HFFc6 (cell line): ENCODE measurements at places on chromosomes 4 and X.
A peak's percentile ranks its signal among the peaks of the same experiment; 100 is the strongest.

DNA sequence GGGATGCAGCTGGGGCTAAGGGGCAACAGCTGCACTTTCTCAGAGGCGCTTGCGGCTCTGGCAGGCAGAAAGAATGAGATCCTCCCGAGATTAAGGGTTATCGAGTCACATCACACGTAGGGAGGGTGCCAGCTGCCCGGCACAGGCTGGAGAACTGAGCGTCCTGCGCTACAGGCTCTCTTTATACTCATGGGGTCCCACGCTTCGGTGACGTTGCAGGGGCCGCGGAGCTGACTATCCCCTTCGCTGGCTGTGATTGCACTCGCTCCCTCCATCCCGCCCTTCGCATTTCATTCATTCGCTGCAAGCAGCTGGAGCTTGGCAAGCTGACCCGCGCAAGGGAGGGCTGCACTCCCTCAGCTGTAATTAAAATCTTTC lies at the start of gene TACR3:
Gene TACR3, minus strand, starts transcription at position 156 of the 378 bp plus-strand sequence. CDS start 310 bp downstream, outside the sequence.
- DNase-seq: no peak

GRCh38 chr4:106809076-106809475 lies 227.0 kb downstream of the DKK2 start:
- DNase-seq: peak; percentile 67

- DNase-seq: no peak
These were observed 6.7 kb downstream of the RPS4X start for GRCh38 chrX:72270316-72270866.

DNA sequence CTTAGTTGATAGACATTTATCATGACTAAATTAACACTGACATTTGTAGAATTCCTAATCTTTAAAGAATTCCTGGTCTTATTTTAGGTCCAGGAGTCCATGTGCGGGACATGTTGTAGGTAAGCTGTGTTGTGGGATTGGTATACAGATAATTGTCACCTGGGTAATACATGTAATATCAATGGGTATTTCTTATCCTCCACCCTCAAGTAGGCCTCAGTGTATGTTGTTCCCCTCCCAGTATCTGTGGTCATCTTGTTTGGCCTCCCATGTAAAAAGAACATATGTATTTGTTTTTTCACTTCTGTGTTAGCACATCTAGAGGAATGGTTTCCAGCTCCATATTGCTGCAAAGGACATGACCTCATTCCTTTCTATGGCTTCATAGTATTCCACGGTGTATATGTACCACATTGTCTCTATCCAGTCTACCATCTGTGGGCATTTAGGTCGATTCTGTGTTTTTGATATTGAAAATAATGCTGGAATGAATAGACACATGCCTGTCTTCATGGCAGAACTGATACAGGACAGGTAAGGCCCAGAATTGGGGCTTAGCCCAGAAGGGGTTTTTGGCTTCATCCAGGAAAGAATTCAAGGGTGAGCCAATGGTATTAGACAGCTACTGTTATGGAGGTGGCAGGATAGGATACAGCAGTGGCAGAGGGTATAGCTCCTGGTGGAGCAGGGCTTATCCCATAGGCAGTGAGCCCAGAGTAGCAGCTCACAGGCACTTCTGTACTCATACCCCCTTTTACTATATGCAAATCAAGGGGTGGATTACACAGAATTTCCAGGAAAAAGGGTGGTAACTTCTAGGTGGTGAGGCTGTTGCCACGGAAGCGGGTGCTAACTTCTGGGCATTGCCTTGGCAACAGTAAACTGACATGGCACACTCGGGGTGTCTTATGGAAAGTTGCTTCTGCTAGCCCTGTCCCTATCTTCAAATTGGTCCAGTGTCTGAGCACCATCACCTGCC lies 66.1 kb upstream of the WDR1 start:
- no peak for DNase-seq

- no peak for DNase-seq
These were observed 160.7 kb downstream of the PPP3CA start for GRCh38 chr4:101186567-101187184.

DNA sequence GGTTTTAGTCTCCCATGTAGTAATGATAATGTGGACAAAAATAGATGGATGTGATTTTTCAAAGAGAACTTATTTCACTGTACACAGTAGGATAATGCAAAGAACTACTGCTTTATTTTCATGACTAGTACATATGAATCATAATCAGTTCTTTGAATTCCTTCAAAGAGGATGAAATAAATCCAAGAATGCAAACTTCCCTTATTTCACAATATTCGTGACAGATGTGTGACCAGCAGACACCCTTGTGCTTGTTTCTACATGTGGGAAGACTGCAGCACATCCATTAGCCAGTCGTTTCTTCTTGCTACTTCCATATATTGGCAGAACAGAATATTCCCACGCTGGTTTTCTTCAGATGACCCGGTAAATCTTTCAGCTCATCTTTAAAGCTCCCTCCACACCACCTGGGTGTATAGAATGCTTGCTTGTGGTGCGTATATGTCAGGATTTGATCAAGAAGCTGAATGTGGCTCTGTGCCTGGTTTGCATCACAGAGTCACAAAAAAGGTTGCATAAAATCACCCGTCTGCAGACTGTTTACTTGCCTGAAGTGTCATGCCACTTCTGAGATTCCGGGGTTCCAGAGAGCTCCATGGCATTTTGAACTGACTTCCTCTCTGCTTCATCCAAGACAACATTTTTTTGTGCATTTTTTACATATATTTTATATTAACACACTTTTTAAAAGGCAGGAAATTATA lies 47.7 kb upstream of the FAT4 start:
- peak; percentile 64 for DNase-seq

DNA sequence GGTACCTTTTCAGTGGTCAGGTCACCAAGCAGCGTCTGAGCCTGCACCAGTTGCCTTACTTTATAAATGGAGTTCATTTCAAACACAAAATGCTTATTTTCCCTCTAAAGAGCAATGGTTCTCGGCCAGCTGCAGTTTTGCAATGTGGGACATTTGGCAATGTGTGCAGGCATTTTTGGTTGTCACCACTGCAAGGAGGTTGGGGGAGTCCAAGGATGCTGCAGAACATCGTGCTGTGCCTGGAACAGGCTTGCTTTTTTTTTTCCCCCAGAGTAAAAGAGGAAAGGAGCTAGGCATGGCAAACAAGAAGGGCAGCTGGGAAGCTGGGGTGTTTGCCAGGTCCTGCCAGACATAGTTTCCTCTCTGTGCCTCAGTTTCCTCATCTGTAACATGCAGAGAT lies 115.6 kb downstream of the GPR143 start:
- no peak for DNase-seq

- DNase-seq: no peak
These were observed 33.0 kb downstream of the DRP2 start for GRCh38 chrX:101252634-101253033.

DNA sequence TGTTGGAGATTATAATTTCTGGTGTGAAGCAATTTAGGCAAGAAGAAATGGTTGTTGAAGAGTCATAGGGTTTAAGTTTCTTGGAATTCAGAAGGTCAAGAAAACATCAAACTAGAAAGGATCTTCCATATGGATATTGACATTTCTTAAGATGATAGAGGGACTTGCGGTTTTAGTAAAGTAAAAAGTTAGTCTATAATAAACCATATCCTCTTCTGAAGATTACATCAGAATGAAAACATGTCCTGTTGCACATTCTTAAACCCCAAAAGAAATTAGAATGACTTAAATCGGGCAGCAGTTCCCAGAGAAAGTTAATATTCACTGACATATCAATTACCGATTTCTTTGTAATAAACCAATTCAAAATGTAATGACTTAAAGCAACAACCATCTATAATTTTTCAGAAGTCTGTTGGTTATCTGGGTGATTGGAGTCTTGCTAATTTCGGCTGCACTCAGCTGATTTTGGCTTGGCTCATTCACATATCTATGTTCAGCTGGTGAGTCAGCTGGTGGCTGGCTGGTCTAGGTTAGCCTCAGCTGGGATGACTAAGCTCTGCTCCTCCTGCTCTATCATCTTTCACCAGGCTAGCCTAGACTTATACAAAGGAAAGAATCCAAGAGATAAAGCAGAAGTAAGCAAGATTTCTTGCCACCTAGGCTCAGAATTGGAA lies 24.4 kb upstream of the DYNLT3 start:
- peak; percentile 76 for DNase-seq

GRCh38 chr4:55636656-55636999 lies 530 bp upstream of the NMU start:
- DNase-seq: no peak

GRCh38 chr4:6196324-6196723 lies 4.0 kb downstream of the JAKMIP1 start:
- DNase-seq: no peak
